Naive thymus-derived CD8-positive, alpha-beta T cell (primary cell): ENCODE measurements at places on chromosomes 11 and 22. TPM values are rescaled to one million over a fixed set of nuclear protein-coding genes. Genes with fewer than 3 reads are reported as not detected.

POU2AF2 gene
- total RNA-seq: not detected

DNA sequence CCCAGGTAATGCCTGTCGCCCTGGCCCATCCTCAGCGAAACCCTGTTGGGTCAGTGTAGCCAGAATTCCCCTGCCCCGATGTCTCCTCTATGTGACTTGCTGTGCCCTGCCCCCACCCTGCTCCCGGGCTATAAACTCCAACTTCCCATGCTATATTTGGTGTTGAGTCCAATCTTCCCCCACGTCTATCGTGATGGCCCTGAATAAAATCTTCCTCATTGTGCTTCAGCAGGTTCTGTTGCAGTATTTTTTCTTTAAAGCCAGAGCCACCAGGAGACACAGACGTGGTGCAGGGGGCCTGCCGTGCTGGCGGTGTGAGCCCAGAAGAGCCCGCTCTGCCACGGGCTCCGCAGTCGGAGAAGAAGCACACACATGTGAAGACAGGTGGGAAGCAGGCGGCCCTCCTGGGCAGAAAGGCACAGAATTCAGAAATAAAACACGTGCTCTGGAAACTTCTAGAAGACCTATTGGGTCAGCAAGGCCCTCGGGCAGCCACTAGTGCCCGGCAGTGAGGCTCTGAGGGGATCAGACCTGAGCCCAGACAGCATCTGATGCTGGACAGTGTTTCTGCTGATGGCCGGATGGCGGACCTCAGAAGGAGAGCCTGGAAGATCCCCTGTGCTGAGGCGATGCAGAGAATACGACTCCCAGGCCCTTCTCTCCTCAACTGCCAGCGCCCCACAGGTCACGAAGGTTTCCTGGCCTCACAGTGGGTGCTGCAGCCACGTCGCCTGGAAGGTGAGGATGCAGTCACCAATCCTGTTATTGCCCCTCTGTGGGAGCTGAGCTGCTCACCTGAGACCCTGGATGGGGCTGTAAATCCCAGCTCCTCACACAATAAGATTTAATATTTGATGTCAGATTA is 501.9 kb downstream of the BRD1 start:
- DNase-seq: no peak

TMPRSS6 gene
- total RNA-seq: 0.27 TPM

SLC22A8 gene
- total RNA-seq: not detected

- DNase-seq: no peak
Measured at GRCh38 chr11:88410056-88410455, 72.5 kb upstream of the CTSC start.

DNA sequence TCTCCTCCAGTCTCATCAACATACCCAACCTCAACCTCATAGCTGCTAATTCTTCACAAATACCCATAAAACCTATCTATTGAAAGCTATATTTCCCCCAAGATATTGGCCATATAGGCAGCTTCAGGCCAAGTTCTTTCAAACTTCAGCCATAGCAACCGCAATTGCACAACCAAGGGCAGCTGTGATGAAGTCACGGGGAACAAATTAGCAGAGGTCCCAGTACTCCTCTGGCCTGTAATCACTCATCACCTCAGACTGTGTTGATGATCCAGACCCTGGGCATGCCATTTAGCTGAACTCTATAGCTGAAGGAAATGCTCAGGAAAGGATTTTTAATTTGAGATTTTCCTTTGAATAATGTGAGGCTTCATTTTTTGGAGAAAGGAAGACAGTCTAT is 84.1 kb downstream of the SLC1A2 start:
- no peak for DNase-seq

CCDC81 gene
- 0.47 TPM for total RNA-seq

DNA sequence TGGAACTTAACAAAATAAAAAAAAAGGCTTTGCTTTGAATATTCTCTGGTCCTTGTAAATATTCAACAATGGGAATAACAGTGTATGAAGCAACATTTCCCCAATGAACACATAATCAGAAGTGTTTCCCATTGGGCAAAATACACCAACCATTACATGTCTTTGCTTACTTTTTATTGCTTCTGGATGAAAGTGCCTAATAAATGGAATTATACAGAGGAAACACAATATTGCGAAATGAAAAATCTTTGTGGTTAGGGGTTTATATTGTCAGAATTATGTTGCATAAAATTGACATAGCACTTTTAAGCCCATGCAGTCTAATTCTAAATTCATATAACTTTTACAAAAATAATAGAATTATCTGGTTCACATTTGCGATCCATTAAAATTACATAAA is 386.4 kb downstream of the DCDC1 start:
- DNase-seq: no peak
